CD4-positive, alpha-beta T cell treated with Interleukin-6 for 4 hours (primary cell): ENCODE measurements at places on chromosomes 11 and 22.

DNA sequence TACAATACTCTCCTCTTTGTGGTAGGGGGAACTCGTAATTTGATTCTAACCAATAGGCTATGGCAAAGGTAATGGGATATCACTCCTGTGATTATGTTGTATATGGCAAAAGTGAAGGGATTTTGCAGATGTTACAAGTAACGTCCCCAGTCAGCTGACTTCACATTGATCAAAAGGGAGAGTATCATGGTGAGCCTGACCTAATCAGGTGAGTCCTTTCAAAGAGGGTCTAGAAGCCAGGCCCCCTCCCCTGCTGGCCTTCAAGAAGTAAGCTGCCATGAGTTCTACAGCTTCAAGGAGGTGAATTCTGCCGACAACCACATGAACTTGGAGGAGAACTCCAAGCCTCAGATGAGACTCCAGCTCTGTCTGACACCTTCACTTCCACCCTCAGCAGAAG is 20.0 kb downstream of the TBRG1 start:
- no peak for DNase-seq

DNA sequence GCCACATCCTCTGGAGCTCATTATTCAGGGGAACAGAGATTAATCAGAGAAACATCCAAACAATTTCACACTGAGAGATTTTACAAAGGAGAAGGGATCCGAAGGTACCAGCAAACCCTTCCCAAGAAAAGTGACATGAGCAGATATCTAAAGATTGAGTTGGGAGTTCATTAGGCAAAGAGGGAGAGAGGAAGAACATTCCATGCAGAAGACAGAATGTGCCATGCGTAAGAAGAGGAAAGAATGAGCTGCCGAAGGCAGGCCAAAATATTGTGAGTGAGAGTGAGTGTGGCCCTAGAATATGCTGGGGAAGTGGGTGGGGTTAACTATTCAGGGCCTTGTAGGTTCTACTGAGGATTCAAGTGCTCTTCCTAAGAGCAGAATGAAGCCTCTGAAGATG is 50.0 kb upstream of the LYVE1 start:
- DNase-seq, result no peak

DNA sequence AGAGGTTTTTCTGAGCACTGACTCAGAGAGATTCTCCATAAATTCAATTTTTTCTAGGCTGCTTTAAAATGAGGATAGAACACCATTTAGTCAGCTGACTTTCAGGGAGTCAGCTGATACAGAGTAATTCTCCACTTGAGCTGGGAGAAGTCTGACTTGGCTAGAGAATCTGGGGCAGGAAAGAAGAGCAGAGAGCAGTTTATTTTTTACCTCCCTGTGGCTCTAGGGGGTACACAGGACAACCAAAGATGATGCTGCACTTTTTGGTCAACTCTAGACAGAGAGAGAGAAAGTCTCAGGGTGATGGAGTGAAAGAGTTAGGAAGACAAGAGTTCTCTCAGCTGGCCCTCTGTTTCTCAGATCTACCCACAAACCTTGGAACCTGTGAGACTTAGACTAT is 67.3 kb upstream of the EED start:
- no peak for DNase-seq

- no peak for DNase-seq
Measured at GRCh38 chr11:27904358-27905055, 203.4 kb downstream of the KIF18A start.

GRCh38 chr11:28963187-28963586 is 855.0 kb downstream of the METTL15 start:
- no peak for DNase-seq

- no peak for DNase-seq
Measured at GRCh38 chr11:47296045-47296444, 26.1 kb downstream of the MADD start.

DNA sequence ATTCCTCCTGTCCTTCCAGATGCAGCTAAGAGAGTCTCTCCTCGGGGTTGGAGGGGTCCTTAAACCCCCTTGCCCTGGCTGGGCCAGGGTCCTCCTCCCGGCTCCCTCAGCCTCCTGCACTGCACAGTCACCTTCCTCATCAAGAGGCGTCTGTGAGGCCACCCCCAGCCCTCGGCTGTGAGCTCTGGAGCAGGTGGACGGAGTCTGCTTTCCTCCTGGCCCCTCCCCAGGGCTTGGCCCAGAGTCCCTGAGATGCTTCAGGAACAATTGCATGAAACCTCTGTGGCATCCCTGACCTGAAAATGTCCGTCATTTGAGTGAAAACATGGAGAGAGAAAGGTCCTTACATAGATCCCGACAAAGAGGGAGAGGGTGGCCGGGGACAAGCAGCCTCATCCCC is 6.7 kb upstream of the FGF3 start:
- no peak for DNase-seq

GRCh38 chr11:47466701-47467250 is 17.8 kb upstream of the RAPSN start:
- no peak for DNase-seq

DNA sequence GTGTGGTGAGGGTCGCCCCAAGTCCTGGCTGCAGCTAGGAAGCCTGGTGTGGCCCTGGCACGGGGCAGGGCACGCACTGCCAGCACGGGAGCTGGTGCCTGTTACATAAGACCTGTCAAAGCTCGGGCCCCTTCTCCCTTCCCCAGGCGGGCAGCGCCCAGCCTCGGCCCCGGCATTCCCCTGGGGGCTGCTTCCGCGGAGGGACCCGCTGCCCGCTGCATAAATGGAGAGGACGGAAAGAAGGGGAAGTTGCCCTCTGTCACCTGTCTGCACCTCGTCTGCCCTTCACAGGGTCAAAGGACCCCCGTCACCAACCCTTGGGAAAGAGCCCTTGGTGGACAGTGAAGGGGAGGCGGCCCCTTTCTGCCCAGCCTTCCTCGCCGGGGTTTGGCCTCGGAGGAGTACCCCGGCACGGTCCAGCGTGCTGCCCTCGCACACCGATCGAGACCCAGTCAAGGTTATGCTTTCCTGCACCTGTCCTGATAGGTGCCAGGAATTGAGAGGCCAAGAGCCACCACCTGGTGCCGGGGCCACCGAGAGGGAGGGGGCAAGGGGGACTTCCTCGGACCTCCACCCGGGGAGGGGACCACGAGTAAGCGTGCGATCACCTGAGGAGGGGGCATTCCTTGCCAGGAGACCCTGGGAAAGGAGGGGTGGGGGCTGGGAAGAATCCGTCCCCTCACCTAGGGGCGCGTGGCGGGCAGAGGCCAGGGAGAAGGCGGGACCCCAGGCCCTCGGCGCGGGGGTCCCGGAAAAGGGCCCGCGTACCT is 16.8 kb upstream of the MFRP start:
- DNase-seq, result no peak

DNA sequence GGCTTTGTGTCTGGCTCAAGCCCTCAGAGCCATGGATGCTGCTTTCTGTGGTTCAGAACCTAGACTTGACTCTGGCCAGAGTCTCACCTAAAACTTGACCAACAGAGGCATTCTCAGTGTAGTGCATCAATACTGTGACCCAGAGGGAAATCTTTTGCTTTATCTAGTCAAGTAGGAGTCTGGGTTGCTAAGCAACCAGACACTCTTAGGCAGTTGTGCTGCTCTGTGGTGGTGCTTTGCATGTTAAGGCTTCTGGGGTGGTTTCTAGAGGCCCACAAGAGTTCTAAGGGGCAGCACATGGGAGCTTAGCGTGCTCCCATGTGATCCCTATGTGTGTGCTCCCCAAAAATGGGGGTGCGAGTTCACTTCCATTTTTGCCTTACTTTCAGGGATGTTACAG is 224.6 kb upstream of the PLET1 start:
- no peak for DNase-seq

DNA sequence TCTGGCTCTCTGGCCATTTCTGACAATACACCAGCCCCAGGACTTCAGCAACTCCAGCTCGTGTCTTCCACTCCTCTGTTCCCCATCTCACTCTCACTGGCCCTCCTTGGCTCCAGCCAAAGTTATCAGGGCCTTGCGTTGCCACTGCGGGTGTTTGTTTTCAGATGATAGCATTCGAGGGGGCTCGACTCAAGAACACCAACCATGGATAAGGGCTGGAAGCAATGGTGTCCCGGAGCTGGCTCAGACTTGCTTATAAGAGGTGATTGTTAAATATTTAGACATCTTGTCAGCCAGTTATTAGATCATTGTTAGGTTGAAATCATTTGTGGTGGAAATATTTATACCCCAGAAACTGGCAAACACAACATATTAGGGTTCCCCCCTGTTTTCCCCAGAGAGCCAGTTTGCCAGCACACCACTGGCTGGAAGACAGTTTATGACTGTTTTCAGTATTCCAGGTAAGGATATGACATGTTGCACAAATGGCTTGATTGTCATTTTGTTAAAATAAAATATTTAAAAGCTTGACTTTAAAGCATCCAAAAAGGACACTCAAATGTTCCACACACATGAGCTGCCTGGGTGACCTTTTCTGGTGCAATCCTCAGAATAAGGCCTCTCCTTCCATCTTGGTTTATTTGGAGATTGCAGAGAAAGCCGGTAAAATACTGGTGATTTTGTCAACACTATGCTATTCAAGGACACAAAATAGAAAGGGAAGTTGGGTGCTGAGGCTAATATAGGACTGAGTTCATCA is 98.3 kb downstream of the FBXO7 start:
- no peak for DNase-seq

- no peak for DNase-seq
Measured at GRCh38 chr11:117909611-117910382, 19.4 kb downstream of the TMPRSS13 start.

DNA sequence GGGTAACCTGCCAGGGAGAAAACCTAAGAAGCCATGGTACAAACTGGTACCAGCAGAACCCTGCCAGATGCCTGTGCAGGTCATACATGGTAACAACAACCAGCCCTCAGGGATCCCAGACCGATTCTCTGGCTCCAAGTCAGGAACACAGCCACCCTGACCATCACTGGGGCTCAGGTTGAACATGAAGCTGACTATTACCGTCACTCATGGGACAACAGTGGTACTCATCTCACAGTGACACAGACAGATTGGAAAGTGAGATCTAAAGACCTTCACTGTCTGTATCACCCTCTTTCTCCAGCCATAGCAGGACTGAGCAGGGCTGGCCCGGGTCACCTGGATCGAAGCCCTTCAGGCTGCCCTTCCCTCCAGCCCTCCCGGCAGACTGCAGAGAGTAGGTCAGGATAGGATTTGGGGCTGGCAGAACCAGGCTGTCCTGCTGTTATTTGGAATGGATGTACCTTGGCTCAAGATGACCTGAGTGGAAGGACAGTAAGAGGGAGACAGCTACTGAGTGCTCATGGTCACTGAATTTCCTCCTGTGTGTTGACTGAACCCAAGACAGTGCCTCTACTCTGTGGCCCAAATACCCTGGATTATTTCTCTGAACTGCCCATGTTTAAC is 94.7 kb downstream of the GGTLC2 start:
- no peak for DNase-seq

- DNase-seq, result no peak
Measured at GRCh38 chr22:45319324-45319685, 9.6 kb downstream of the FAM118A start.

DNA sequence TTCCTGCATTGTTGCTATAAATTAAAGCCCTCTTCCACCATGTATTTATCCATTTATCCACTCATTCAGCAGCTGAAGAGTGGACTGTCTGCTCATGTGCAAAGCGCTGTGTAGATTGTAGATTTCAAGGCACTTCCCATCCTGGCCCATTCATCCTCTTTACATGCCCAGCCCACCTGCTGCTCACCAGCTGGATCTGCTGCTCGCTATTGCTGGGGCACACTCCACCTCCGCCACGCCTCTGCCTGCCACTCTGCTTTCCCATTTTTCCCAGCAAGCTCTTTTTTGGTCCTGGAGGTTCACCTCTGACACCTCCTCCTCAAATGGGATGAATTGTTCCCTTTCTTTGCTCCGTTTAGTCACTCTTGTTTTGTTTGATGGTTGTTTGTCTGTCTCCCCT is 48.3 kb downstream of the CEP164 start:
- no peak for DNase-seq

- no peak for DNase-seq
Measured at GRCh38 chr11:58574881-58575280, 775 bp downstream of the LPXN start.

DNA sequence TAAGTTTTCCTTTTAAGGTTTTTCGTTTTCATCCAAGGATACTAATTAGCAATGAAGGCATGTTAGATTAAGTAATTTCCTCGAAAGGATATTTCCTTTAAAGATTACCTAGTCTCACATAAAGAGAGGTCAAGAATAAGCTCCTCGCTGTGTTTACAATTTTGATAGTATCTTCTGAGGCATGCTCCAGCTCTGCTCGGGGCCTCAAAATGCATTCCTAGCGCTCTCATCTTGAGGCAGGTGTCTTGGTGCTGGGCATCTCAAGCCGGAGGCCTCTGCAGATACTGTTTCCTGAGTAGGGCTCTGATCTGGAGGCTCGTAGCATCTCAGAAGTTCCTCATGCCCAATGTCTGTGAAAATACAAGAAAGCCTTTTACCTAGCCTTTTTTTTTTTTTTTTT is 128.6 kb upstream of the SNX19 start:
- no peak for DNase-seq

GRCh38 chr11:26572770-26573402 is 823 bp upstream of the MUC15 start:
- no peak for DNase-seq

DNA sequence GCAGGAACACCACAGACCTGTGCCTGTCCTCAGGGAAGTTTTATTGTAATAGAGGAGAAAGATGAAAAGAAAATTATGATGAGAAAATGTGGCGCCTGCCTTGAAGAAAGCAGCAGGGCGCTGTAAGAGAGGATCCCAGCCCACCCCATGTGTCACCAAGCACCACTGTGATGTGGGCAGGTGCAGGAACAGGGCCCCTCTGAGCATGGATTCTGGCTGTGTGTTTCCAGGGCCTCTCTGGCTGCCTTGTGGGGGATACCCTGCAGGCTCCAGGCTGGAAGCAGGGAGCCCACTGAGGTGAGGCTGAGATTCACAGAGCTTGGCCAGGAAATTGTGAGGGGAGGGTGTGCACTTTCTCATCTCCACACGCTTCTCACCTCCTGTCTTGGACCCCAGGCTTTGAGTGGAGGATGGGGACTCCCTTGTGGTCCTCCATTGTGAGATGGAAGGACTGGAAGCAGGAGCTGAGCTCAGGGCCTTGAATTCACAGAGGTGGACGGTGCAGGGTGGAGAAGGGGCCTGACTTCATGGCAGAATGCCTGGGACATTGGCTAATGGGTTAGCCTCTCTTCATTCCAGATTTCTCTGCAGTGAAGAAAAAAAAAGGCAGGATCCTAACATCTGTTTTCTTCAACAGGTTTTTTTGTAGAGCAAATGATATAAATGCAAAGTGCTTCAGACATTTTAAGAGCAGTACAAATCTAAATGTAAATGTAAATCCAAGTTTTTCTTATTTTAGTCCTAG is 246.6 kb upstream of the B3GAT1 start:
- DNase-seq, result no peak

DNA sequence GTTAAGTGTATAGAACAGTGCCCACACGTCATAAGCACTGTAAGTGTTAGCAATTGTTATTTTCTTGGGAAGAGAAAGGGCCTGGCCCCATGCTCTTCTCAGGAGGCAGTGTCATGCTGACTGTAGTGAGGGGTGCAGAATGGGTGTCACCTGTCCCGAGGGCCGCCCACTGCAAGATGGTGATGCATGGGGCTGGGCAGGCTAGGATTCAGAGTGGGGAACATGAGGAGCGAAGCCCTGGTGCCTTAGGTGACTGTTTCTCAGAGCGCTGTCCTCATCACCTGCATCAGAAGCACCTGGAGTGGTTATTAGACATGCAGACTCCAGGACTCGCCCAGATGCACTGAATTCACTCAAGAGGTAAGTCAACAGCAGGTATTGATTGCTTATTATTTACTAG is 101.0 kb upstream of the PARVA start:
- DNase-seq, result no peak
